ENCODE measurements at places on chromosomes 12 and 14. TPM values are rescaled to one million over a fixed set of nuclear protein-coding genes. Genes with fewer than 3 reads are reported as not detected.

YAF2 gene
- 62.7 TPM for total RNA-seq

DNA sequence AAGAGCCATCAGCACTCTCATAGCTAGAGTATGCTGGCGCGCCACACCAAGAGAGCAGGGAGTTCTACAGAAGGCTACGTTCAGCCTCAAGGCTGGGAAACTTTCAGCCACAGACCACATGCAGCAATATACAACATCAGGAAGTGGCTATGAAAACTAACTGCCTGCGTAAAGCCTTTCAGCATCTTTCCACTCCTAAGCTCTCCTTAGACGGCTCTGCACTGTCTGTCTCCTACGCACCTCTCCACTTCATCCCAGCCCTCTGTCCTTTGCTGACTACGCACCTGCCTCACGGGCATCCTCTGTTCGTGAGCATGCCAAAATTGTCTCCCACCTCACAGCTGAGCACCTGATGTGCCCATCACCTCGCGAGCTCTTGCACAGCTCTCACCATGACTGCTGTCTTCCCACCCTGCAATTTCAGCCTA, 9.7 kb downstream of the MPHOSPH9 start:
- DNase-seq: no peak

DNA sequence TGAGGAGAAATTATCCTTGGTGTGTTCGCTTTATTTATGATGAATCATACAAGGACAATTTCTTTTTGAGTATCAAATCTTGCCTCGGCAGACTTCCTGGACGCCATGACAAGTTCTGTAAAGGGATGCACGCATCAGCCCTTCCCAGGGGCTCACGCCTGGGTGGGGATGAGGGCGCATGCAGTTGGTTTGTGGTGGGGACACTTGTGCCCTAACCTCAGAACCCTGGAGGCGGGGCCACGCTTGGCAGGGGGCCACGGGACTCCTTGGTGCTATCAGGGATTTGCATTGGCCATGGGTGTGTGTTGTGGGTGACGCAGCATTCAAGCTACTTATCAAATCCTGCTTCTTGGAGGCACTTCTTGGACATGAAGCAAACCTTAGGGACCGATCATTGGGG, 143.8 kb upstream of the RTL1 start:
- DNase-seq: no peak

- DNase-seq: no peak
Measured at GRCh38 chr14:78530078-78530477, 359.9 kb downstream of the NRXN3 start.

- no peak for DNase-seq
Measured at GRCh38 chr12:25052914-25053211, 104.0 kb upstream of the BCAT1 start.

DNA sequence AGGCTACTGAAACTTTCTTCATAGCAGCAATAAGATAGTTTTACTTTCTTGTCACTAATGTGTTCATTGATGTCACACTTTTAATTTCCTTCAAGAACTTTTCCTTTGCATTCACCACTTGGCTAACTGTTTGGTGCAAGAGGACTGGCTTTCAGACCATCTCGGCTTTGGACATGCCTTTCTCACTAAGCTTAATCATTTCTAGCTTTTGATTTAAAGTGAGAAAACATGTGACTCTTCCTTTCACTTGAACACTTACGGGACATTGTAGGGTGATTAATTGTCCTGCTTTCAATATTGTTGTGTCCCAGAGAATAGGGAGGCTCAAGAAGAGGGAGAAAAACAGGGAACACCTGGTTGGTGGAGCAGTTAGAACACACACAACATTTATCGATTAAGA, 41.9 kb downstream of the IFNG start:
- no peak for DNase-seq

DNA sequence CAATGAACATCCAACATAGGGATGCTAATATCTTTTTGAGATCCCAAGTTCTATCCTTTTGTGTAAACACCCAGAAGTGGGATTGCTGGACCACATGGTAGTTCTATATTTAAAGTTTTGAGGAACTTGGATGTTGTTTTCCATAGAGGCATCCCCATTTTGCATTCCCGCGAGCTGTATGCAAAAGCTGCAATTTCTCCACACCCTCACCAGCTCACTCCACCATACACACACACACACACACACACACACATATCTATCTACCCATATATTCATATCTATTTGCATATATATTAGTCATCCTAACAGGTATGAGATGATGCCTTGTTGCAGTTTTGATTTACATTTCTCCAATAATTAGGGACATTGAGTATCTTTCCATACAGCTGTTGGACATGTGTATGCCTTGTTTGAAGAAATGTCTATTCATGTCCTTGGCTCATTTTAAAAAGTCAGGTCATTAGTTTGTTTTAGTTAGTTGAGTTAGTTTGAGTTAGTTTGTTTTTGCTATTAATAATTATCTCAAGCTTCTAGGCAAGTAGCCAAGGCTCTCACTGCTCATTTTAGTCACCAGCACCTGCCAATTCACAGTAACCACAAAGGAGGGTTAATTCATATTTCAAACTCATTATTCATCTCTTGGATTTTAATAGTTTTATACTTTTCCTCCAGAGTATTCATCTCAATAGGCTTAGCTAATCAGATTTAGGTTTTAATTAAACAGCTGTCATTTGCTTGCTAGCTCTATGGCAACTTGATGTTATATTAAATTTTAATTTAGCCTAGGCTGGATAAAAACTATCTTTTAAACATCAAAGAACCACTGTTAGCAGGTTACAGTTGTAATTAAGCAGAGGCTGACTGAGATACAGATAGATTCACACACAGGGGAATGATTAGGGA, 1435.9 kb upstream of the TMEM132C start:
- DNase-seq: no peak

DNA sequence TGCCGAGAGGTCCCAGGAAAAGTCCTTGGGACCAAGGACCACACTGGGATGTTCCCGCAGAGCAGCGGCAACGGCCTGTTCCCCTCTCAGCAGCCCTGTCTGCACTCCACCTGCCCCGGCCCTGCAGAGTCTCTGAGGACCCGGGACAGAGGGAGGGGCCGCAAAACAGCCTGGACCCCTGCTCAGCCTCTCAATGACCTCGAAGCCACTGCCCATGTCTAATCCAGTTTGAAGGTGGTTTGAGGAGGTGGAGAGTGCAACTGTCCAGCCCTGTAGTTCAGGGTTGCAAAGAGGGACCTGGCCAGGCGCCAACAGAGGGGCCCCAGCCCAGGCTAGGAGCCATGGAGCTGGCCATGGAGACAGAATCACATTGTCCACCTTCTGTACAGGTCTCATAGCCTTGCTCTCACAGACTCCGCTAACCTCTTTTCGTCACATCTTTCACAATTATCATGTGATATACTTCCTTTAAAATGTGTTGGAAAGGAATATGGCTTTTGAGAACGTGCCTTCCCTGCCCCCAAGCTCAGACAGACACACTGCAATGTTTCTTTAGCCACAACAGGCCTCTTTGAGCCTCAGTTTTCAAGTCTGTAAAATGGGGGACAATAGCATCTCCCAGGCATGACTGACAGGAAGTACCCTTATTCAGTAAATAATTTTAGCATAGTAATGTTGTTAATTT, 49.3 kb downstream of the ACTN1 start:
- no peak for DNase-seq

- no peak for DNase-seq
Measured at GRCh38 chr14:55843718-55844403, 263.9 kb downstream of the KTN1 start.

GRCh38 chr12:112969547-112970306, 8.6 kb upstream of the OAS2 start:
- DNase-seq: no peak

DDX54 gene
- 33.8 TPM for total RNA-seq

- no peak for DNase-seq
Measured at GRCh38 chr14:64812412-64812811, 67.3 kb downstream of the SPTB start.

DCAF4 gene
- total RNA-seq: 8.4 TPM

DNA sequence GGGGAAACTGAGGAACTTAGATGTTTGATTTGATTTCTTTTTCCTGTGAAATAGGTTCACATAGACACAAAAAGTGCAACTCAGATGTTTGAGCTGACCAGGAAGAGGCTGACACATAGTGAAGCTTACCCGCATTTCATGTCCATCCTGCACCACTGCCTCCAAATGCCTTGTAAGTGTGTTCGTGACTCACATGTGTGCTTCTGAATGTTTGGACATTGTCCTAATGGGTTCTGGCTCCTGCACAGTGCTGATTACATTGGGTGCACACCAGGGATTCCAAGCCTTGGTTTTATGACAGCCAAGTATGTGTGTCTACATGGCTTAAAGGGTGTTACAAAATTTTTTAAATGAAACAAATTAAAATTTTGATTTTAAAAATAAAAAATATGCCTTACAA, 137.4 kb downstream of the DAAM1 start:
- no peak for DNase-seq

LIN7A gene
- 14.4 TPM for total RNA-seq

GRCh38 chr12:57169969-57170368, 22.6 kb upstream of the LRP1-AS start:
- DNase-seq: no peak

PIP4K2C gene
- total RNA-seq: 11.9 TPM

GRCh38 chr12:116610971-116611541, 51.9 kb downstream of the MAP1LC3B2 start:
- no peak for DNase-seq

CMA1 gene
- total RNA-seq: 0.47 TPM

DNA sequence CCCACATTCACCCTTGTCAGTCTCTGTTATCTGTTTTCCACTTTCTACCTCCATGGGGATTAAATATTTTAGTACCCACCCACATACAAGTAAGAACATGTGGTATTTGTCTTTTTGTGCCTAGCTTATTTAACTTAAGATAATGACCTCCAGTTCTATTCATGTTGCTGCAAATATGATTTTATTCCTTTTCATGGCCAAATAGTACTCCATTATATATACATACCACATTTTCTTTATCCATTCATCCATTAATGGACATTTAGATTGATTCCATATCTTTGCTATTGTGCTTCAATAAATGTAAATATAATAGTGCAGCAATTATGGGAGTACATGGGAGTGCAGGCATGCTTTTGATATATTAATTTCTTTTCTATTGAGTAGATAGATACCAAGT, 185.8 kb downstream of the RPAP3 start:
- DNase-seq: no peak

Data from left ventricle myocardium superior (tissue), 1 donor.